ENCODE measurements at places on chromosomes 1 and 21.

- DNase-seq, result no peak
These were observed at the start of gene PRDX6 for GRCh38 chr1:173477286-173478093. Gene PRDX6 (plus strand): TSS chr1:173477335. CDS start chr1:173477398, 63 bp downstream.

DNA sequence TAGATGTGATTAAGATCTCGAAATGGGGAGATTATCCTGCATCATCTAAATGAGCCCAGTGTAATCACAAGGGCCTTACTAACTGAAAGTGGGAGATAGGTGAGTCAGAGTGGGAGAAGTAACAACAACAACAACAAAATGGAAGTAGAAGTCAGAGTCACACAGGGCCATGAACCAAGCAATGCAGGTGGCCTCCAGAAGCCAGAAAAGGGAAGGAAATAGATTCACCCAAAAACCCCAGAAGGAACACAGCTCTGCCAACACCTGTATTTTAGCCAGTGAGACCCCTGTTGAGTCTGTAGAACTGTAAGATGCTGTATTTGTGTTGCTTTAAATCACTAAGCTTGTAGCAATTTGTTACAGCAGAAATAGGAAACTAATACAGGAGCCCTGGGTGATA is 4.1 kb downstream of the TAGLN2 start:
- DNase-seq, result peak; percentile 40

- no peak for DNase-seq
These were observed 113.3 kb downstream of the NAV1 start for GRCh38 chr1:201652181-201652580.

GRCh38 chr1:47508702-47509431 is 71.0 kb downstream of the FOXD2 start:
- no peak for DNase-seq

- no peak for DNase-seq
These were observed 30.8 kb downstream of the RPL5 start for GRCh38 chr1:92862605-92863004.

DNA sequence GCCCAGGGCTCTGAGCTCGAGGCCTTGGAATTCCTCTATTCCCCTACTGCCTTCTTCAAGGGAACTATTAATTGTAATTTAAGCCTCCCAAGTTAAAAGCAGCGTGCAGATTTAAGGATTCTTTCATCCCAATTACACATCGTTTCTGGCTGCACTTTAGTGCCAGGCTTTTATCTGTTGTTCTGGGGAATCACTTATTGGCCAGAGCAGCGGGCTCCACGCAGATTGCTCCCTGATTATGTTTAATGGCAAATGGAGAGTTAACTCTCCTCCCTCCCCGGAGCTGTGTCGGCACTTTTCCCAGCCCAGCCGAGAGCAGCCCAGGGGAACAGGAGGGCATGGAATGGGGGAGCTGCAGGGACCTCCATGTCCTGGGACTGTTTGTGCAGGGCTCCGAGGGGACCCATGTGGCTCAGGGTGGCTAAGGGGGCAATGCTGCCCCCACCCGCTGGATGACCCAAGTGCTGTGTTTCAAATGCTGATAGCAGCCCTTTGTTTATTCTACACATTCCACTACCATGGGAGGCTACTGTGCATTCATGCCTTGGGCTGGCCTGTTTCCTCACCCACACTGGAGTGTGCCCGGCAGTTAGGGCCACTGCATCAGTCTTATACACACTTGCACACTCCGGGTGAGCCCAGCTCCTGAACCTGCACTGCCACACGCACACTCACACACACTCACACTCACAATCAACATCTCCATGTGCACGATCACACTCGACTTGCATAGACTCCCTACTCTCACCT is 93.3 kb upstream of the POU3F1 start:
- DNase-seq, result no peak

- no peak for DNase-seq
These were observed 13.3 kb downstream of the KAZN start for GRCh38 chr1:14611792-14612191.

GRCh38 chr1:21099869-21100131 is 76.9 kb downstream of the EIF4G3 start:
- no peak for DNase-seq

DNA sequence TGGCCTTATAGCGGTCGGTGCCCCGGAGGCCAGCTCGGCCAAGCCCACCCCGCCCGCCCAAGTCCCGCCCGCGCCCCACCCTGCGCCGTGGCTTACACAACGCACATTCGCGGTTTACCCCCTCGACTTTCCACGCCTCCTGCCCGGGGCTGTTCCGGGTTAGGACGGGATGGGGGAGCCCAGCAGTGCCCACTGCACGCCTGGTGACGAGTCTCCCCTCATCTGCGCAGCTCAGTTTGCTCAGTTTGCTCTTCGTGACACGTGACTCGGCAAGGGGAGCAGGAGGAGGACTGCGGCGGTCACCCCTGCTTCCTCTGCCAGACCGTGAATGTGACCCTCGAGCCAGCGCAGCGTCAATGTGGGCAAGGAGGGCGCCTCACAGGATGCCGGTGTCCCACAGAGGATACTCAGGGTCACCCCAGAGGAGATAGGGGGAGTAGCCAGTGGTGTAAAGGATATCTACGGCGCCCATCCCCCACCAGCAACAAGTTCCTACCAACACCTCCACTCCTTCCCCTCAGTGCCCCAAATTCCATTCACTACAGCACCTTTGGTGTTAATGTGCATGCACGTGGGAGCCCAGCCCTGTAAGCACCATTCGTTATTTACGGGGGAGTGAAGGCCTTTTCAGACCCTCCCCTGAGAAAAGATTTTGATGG is 350 bp upstream of the S100A6 start:
- peak; percentile 87 for DNase-seq

GRCh38 chr21:41953831-41954653 is at the start of gene C2CD2:
Gene C2CD2 (minus strand): TSS chr21:41954018. CDS start chr21:41953648, 370 bp downstream.
- DNase-seq, result no peak

DNA sequence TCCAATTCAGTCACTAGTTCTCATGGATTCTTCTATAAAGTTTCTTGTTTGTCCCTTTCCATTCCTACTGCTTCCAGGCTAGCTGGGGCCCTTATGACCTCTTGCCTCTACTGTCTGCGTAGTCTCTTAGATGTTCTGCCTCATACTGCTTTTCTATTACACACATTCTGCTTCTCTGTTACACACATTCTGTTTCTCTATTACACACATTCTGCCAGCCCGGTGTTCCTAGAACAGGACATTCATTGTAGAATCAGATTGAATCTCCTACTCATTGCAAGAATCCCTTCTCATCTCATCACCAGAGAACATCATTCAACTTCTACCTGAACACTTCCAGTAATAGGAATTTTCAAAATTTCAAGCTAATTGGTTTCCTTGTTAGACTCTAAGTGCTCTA is 69.3 kb upstream of the QSOX1 start:
- DNase-seq, result no peak

- DNase-seq, result no peak
These were observed 193.3 kb downstream of the EIF4G3 start for GRCh38 chr1:20983297-20983889.

- no peak for DNase-seq
These were observed 28.5 kb downstream of the UBE4B start for GRCh38 chr1:10061276-10061675.

GRCh38 chr1:78091215-78091813 is 45.5 kb downstream of the GIPC2 start:
- no peak for DNase-seq

DNA sequence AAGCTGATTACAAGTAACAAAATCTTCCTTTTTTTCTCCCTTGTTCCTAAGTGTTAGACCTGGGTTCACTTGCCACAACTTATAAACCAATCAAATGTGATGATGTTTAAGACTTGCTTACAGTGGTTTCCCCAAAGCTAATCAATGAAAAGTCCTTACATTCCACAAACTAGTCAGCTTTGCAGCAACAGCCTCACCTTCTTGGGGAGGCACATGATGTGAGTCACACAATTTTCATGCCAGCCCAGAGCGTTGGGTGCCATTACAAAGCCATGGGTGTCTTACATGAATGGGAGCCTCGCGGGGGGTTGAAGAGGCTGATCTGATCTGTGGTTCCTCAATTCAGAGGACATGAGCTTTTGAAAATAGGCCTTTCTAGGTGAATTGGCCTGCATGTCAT is 91.6 kb upstream of the UBE2U start:
- DNase-seq, result no peak

DNA sequence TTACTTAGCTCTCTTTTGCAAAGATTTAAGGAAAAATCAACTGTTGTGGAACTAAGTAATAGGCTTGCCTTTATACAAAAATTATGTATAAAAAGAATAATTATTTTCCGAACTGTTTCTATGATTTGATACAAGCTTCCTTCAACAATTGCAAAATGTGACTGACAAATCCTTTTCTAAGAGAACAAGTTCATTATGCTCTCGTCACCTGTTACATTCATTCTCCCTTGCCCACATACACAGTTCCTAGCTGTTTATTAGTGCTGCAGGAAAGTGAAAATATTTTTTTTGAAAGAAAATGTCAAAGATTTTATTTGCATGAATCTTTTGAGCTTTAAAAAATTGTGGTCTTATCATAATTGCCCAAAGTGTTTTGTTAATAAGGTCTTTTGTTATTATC is 466.2 kb downstream of the USP25 start:
- DNase-seq, result no peak

DNA sequence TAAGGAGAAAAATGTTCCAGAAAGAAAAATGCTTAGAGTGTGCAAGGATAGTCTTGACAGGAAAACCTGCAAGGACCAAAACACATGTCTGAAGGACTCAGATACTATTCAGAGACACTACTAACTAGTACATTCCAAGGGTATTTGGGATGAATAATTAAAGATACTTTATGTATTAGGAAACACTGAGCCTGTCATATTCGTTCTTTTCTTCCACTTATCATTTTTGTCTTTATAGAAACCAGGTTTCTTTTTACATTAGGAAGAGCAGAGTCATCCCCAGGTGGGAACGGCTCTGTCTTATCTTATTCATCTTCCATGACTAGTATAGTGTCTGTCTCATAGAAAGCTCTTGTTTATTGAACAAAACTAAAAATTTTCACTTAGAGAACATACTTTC is 296.2 kb upstream of the ESRRG start:
- DNase-seq, result no peak

- no peak for DNase-seq
These were observed 39.0 kb downstream of the MRPL39 start for GRCh38 chr21:25568246-25568645.

DNA sequence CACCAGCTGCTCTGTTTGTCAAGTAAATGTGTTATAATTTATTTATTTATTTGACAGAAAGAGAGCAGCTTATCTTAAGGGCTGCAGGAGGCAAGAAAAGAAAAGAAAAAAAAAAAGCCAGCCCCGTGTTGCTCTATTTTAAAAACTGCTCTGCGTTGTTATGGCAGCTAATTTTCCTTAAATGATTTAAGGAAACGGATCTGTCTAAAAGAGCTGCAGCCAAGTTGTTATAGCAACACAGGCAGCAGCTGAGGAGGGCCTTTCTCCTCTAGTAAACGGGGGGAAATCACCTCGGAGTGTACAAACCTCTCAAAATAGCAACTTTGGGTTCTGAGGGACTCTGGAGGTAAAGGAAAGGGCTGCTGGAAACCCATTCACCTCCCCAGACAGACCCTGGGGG is 149.2 kb downstream of the BEND5 start:
- DNase-seq, result no peak

- peak; percentile 82 for DNase-seq
These were observed 36.5 kb upstream of the TRAPPC10 start for GRCh38 chr21:43975469-43976098.

DNA sequence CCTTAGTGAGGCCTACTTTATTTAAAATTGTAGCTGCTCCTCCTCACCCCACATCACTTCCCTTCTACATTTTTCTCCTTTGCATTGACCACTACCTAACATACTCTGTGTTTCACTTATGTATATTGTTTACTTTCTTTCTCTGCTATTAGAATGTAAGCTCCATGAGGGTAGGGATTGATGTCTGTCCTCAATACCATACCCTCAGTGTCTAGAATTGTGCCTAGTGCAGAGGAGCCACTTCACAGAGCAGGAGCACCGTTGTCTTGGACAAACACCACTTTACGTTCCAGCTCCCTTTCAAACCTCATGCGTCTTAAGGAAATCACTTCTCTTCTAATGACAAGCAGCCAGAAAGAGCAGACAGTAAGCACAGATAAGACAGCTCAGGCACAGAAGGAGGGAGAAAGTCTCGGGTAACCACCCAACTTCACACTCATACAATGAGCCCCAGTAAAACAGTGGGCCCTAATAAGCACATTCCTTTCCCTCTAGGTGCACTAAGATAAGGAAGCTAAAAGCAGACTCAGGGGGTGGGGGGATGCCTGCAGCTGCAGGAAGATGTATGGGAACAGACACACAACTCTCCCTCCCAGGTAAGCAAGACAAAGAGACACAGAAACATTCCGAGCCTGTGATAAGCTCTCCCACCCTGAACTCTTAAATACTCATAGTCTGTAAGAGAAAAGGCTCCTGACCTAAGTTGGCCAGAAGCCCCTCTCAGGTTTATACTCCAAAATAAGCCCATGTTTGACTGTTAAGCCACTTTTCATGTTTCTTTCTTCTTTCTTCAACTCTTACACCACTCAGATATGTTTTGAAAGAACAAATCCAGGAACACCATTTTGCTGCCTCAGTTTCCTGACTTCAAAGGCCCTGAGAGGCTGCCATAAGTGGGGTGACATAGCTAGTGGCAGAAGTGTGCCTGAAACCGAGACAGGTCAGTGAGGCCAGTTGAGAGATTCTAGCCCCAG is 7.1 kb upstream of the PLEKHM2 start:
- no peak for DNase-seq

GRCh38 chr1:206672844-206673758 is 11.6 kb upstream of the MAPKAPK2 start:
- DNase-seq, result no peak

DNA sequence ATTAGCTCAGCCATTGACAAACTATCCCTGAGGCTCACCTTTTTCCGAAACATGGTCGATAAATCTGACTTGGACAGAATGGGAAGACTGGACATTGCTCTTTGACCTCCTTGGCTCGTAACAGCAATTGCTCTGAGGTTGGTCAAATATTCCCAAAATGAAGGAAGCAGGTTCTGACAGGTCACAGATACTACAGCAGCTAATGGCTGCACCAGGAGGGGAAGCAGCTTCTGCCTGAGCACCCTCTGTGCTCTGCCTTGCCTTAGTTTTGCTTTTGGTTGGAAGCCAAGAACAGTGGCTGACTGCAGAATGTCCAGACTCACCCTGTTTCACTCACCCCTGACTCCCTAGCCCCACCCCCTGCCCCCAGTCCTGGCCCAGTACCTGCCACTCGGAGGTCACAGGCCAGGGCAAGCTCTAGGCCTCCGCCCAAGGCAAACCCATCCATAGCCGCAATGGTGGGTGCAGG is 15.4 kb downstream of the ECHDC2 start:
- DNase-seq, result no peak

DNA sequence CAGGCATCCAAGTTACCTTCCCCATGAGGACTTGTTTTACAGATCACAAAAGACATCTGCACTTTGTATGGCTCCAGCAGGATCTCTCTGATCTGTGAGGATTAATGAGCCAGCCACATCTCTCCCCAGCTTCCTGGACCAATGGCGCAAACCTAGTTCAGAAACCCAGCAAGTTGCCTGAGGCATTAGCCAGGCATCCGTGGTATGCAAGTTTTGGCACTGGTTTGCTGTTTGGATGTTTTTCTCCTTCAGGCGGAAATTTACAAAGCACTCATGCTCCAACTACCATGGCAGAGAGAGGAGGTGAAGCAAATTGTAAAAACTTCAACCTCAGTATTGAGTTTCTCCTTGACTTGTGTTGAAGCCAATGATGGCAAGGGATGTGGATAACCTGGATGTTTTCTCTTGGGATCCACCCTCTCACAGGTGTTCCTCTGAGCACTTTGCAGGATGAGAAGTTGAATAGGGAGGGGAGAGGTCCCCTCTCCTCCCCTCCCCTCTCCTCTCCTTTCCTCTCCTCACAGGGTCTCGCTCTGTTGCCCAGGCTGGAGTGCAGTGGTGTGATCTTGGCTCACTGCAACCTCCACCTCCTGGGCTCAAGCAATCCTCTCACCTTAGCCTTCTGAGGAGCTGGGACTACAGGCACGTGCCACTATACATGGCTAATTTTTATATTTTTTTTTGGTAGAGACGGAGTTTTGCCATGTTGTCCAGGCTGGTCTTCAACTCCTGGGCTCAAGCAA is 25.6 kb upstream of the ENO1 start:
- DNase-seq, result no peak

Measured in CD4-positive, alpha-beta T cell treated with Interleukin-10 for 1 hour (primary cell).